ENCODE measurements at places on chromosomes 3 and 15.

DNA sequence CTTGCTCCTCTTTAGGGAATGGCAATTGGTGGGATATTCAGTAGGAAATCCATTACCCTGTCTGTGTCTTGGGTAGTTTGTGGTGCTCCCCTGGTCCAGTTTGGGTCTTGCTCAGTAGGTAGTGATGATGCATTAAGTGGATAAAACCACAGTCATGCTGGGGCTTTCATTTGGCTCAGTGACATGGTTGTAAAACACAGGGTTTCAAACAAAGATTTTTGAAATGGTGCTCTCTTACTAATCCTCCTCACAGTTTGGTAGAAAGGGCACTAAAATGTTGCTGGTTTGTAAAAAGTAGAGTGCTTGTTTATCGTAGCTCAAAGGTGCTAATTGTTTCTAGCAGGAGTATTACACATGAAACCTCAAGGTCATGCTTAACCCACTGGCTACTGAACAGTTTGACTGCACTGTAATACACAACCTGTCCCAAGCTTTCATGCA, 22.9 kb downstream of the BBX start:
- DNase-seq: no peak

- peak; percentile 53 for DNase-seq
Measured at GRCh38 chr3:194682694-194683310, 2.9 kb upstream of the FAM43A start.

DNA sequence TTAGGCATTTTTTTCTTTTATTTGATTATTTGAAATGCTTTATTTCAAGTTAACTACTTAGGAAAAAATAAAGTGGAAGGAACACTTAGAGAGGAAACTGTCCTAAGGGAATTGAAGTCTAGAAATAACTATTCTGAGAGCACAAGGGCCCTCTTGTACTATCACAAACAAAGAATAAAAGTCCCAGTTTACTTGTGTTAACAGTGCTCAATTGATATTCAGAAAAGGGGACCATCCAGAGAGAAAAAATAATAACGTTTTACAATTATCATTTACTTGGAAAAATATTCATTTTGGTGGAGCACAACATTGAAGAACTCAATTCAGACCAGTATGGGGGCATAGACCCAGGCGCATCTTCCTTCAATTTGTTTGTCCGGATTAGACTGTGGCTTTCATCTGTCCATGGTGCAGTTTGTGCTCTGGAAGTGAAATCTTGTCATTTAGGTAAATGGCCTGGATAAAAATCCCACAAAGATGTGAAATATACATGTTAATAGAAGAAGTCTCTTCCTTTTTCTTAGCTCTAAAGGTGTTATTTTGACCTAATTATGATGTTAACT, 54.5 kb upstream of the SAMMSON start:
- DNase-seq: no peak

GRCh38 chr3:189295089-189295488, 123.3 kb downstream of the TPRG1 start:
- DNase-seq: no peak

DNA sequence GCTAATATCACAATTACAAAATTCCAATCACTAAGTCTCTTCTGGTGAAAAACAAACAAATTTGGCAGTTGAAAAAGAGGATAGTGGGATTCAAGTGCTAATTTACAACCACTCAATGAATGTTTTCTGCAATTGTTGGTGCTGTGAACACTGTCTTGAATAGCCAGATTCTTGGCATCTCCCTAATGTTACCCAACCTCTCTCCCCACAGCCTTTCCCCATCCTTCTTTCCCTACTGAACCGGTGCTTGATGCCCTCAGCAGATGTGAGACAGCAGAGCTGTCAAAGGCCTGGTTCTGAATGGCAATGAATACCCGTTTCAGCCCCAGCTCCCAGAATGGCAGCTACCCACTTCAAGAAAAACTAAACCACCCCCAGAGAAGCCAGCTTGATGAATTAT, 22.5 kb upstream of the BHLHE40 start:
- no peak for DNase-seq

GRCh38 chr3:193716150-193716549, 123.1 kb downstream of the OPA1 start:
- no peak for DNase-seq

- no peak for DNase-seq
Measured at GRCh38 chr3:58215317-58216025, 4.7 kb upstream of the DNASE1L3 start.

GRCh38 chr3:72318504-72319193, 529.6 kb downstream of the SHQ1 start:
- no peak for DNase-seq

GRCh38 chr3:126158016-126158911, 22.1 kb downstream of the ALDH1L1 start:
- DNase-seq: no peak

DNA sequence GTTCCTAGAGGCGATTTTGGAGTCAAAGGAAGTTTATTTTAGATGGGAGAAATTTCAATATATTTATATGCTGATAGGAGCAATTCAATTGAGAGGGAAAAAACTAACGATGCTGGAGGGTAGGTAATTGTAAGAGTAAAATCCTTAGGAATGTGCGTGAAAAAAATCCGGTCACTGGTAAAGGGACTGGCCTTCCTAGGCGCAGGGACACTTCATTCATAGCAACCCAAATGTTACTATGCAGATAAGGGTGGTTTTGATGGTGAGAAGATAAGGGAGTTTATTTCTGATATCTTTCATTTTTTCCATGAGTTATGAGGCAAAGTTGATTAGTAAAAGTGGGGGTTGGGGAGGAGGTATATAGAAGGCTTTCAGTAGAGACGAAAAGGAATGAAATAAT, 1.1 kb upstream of the PIAS1 start:
- no peak for DNase-seq

- DNase-seq: no peak
Measured at GRCh38 chr15:44532689-44533088, 4.3 kb upstream of the EIF3J start.

DNA sequence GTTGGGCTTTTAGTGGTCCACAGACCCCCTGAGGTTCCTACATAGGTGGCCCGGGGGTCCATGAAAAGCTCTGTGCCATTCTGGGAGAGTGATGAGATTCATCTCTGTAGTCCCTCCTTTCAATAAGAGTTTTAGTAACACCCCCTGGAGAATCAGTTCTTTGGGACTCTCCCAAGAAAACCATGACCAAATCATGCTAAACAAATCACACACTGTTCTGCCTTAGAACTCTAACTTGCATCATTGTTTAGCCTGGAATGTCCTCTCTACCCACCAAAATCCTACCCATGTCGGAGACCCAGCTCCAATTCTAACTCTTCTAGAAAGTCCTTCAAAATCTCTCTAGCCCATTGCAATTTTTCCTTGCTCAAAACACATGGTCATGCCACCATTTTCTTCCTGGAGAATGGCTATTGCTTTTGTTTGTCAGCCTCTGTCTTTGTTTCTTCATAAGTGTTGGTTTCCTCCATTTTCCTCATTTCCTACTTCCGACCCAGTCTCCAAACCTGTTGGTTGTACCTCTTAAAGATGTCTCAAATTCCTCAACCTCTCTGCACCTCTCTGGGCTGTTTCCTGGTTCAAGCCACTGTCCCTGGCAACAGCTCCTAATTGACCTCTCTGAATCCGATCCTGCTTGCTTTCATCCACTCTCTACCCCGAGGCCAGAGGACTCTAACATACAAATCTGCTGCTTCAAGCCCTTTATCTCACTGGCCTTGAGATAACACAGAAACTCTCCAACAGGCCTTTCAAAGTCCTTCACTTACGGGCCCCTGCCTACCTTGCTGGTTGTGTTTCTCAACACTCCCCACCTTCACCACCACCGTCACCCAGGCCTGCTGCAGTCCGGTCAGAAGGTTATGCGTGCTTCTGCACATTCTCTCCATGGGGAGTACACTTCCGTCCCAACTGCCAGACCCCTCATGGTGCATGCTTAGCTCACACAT, 23.7 kb downstream of the CYP19A1 start:
- DNase-seq: no peak

GRCh38 chr3:160831401-160831800, 75.4 kb downstream of the PPM1L start:
- no peak for DNase-seq

DNA sequence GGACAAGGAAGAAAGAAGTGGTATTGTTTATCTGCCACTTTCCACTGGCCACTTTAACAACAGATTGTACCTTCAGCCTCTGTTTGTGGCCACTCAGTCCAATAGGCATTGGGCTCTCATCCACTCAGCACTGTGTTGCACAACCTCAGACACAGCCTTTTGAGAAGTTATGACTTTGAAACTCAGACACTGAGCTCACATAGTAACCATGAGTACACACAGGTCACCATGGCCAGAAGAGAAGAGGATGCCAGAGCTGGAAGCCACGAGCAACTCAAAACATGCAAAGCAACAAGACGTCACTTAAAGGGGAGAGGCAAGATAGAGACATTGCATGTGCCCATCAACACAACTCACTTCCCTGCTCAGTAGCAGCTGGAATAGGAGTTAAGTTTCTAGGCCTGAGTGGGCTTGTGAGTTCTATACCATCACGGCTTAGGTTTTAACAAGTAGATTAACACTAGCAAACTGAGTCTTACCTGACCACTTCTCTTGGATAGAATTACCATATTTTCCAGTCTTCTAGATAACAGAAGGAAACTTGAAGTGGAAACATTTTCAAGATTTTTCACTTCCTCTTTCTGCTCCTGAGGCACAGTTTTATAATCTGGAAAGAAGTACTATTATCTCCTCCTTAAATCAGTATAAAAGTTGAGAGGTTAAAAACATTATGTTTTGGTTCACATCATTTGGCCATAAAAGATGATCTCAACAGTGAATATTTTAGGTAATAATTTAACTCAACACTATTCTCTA, 103.5 kb downstream of the IMPG2 start:
- peak; percentile 26 for DNase-seq

GRCh38 chr3:9071936-9072666, 108.8 kb upstream of the RAD18 start:
- DNase-seq: no peak

GRCh38 chr15:68450192-68450591, 18.2 kb upstream of the ITGA11 start:
- no peak for DNase-seq

- DNase-seq: no peak
Measured at GRCh38 chr3:12148183-12148940, 10.3 kb downstream of the TIMP4 start.

GRCh38 chr3:49339581-49339940, 292 bp downstream of the USP4 start:
- no peak for DNase-seq

- no peak for DNase-seq
Measured at GRCh38 chr3:111531446-111531845, 10.6 kb upstream of the CD96 start.

GRCh38 chr3:27596334-27596841, 112.2 kb upstream of the SLC4A7 start:
- no peak for DNase-seq

DNA sequence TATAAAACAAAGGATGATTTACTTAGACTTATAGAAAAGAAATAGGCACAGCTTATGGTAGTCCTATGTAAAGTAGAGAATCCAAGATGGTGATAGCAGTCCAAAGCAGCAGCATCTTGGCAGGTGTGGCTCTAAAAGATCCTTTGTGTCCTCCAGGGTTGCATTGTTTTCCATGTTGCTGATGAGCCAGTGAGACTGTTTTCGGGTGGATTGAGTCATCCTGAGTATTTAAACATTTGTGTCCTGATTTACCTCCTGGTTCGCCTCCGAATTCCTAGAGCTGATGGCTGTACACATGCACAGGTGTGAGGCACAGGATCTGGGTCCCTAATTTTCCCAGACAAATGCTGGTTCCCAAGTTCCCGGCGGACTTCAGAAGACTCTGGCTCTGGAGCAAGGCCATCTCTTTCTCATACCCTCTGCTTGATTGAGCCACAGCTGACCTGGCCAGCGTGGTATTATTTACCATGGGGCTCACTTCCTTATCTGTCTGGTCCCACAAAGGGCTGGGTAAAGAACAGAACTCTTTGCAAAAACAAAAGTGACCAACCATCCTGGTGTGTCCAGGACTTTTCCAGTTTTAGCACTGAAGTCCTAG, 51.0 kb downstream of the ARNT2 start:
- DNase-seq: no peak

GRCh38 chr3:72418244-72418643, 430.0 kb downstream of the SHQ1 start:
- no peak for DNase-seq

GRCh38 chr3:2554656-2555055, 456.0 kb downstream of the CNTN4 start:
- no peak for DNase-seq

GRCh38 chr3:57130571-57131209, 34.5 kb downstream of the IL17RD start:
- DNase-seq: no peak

DNA sequence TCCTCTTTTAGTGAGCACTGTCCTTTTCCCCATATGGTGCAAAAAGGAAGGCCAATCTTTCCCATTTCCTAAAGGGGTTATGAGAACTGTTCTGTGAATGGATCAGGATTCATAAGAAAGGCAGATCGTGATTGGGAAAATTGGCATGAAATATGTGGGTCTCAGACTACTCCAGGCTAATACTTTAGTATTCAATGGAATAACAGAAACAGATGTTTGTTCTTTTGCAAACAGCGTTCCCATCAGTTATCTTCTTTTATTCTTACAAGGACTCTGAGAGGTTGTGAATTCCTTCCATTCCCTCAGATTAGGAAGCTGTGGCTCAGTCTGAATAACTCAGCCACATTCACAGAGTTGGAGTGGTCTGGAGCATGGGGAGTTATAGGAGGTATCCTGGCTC, 51.3 kb upstream of the MTMR10 start:
- no peak for DNase-seq

DNA sequence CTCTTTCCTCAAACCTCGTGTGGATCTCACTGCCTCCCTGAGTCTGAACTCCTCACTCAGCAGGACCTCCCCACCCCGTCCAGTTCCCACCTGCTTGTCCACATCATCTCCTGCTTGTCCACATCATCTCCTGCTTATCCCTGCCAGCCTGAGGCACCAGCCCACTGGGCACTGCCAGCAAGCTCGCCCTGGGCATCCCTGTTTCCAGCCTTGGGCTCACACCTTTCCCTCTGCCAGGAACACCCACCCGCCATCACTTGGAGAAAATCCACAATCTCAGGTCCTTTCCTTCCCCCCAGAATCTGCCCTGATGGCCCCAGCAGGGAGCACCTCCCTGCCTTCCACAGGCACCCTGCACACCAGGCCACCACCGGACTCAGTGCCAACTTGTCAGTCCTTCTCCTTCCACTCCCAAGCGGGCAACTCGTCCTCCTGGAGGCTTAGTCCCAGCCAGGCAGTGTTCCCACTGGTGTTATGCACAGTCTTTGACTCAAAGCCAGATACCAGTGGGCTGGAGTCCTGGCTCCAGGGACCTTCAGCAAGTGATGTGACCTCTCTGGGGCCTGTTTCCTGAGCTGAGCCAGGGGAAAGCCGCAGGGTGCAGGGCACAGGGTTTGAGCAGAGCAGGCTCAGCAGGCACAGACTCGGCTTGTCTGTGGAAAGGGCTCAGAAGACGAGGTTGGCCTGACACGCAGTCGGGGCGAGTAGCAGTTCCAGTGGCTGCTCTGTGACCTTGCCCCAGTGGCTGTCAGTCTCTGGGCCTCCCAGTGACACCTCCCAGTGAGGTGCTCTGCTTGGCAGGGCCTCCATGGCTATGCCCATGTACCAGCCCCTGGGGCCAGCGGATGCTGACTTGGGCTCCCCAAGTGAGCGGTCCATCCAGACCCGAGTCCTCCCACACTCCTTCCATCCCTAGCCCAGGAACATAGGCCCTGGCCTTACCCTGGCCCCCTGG, 9.5 kb upstream of the MESP2 start:
- DNase-seq: no peak

Data from AG04449 (cell line).